ENCODE measurements at places on chromosomes 5 and 9. TPM values are rescaled to one million over a fixed set of nuclear protein-coding genes. Genes with fewer than 3 reads are reported as not detected.

DNA sequence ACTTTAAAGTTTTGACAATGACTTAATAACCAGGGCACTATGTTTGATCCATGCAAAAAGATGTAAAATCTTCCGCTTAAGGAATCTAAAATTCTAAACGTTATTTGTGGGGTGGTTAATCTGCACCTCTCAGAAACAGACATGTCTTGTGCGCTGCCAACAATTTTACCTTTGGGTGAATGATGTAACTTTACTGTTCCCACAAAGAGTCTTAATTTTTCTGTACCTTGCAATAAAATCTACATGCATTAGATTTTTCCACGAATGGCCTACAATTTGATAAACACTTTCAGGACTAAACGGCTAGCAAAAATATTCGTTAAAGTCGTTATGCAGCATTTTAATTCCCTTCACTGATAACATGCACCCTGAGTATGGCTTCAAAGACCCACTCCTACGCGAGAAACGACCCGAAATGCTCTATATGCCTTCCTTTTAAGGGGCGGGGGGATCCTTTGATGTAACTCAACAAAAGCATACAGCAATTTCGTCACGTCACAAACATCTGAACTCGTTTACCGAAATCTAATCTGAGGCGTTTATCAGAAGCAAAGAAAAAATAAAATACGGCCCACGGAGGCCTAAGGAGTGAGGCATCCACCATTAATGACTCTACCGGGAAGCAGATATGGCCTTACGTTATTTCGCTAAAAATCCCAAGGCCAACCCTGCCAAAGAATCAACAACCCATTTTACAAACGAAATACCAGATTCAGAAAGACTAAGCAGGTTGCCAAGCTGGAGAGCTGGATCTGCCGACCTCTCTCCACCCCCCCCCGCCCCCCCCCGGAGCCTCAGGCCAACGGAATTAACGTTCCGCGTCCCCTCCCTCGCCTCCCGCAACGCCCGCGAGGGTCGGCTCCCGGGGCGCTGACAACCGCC, 621 bp downstream of the AK6 start:
- DNase-seq, result no peak

DNA sequence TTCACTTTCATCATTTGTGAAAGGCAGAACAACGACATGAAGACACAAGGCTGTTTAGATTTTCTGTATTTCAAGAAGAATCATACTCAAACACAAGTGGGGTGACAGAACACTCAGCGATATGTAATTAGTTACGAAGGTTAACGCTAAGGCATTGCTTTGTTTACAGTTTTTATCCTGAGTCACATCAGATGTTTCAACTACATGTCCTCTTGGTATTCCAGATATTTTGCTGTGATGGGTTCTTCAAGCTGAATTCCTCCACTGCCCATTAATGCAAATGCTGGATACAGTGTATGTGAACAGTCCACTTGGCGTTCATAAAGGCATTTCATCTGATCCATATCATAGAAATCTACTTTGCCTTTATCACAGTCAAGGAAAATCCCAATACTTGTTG, 43.4 kb downstream of the TRIM36 start:
- no peak for DNase-seq

DNA sequence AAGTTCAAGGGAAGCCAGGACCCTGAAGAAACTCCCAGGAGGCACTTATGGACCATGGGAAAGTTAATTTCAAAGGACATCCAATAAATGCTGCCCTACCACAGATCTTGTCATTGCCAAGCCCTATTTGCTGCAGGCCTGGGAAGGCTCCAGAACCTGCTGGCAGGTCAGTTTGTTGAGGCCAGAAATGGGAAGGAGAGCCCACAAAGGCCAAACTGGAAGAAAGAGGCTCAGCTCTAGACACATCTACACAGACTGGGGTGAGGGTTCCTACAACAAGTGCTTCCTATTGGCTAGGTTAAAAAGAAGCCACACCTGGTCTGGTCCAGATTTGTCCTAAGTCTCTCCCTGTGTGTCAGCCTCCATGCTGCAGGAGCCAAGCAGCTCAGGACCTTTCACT, 94.4 kb downstream of the SIL1 start:
- no peak for DNase-seq

IFNA2 gene
- not detected for polyA plus RNA-seq

RASEF gene
- 0.04 TPM for polyA plus RNA-seq
